ENCODE measurements at places on chromosomes 2 and 18. TPM values are rescaled to one million over a fixed set of nuclear protein-coding genes. Genes with fewer than 3 reads are reported as not detected.

DNA sequence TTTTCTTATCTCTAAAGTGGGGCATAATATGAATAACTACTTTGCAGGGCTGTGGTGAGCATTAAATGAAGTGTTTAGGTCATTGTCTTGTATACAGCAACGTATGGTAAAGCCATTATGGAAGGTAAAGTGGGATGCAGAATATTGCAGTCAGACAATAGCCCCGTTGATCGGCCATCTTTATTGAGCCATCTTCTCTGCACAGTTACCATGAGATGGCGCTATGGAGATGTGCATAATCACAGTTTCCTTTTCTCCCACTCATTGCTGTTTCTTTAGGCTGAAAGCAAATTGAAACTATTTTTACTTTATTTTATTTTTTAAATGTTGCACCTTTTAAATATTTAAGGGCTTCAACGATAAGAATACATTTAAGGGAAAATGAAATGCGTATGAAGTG is 108.9 kb downstream of the THSD7B start:
- DNase-seq: no peak

DNA sequence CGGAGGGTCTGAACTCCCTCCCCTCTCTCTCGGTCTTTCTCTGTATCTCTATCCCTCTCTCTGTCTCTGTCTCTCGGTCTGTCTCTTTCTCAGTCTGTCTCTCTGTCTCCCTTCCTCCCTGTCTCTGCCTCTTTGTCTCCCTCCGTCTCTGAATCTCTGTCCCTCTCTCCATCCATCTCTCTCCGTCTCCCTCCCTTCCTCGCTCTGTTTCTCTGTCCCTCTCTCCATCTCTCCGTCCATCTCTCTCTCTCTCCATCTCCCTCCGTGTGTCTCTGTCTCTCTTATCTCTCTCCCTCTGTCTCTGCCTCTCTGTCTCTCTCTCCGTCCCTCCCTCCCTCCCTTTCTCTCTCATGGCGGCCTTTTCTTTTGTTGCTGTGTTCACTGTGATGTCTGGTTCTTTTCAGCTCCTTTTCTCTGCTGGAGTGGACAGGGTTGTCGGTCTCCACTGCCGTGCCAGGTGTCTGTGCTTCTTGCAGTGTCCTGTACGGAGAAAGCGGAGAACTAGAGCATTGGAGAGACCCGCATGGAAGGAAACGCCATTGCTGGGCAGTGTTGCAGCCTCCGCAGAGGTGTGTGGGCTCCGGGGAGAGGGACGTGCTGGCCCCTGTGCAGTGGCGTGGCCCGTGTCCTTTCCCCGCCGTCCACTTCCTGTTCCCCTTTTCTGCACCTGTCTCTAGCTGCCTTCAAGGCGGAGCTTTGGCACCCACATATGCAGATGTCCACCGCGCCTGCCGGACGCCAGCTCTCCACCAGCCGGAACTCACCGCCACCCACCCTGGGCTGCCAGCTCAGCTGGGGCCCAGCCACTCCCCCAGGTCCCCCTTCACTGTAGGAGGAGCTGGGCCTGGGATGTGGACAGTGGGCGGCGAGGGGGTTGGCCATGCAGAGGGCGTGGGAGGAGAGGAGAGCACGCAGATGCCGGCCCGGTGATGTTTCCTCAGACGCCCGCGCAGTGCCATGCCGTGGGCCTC is 113.1 kb downstream of the NFATC1 start:
- no peak for DNase-seq

- DNase-seq: peak; percentile 44
Observed at GRCh38 chr2:172172513-172173173, 69.9 kb upstream of the DLX2 start.

DNA sequence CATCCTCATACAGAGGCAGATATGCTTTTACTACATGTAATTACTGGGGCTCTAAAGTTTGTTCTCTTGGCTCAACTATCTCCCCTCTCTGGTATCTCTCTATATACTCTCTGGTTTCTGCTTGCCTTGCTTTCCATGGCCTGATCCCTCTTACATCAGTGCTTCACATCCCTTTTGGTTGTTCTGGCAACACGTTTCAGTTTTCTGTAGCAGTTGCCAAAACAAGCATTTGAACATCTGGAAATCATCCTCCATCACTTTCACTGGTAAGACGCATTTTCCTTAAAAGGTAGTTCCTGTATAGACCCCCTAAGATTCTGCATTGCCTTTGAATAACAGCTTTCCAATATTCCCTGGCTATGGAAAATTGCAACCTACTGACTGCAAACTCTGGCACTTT is 25.9 kb downstream of the COL5A2 start:
- DNase-seq: peak; percentile 65

DNA sequence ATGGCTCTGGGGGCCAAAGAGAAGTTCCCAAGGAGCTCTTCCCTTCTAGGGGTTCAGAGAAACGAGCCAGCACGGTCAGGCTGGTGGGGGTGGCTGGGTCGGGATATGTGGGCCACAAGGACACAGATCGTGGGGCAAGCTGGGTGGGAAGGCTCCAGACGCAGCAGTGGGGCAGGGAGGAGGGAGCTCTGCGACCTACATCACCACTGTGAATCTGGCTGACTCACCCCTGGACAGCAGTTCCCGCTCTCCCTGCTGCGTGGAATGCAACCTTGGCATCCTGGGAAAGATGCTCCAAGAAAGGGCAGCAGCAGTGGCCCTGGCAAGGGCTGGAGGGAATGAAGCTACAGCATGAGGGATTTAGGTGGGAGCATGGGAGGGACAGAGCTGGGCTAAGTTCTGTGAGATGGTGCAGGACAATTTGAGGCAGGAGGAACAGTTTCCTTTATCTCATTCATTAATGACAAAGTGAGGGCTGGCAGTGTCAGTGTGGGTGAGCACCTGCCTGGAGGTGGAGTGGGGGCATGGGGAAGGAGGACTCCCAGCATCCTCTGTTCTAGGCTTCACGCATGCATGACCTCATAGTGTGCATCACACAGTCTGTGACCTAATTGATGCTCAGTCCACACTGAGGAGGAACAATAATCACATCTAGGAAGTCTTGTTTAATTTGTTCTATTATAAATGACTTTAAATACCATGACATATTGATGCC is 25.0 kb downstream of the CELF4 start:
- no peak for DNase-seq

DNA sequence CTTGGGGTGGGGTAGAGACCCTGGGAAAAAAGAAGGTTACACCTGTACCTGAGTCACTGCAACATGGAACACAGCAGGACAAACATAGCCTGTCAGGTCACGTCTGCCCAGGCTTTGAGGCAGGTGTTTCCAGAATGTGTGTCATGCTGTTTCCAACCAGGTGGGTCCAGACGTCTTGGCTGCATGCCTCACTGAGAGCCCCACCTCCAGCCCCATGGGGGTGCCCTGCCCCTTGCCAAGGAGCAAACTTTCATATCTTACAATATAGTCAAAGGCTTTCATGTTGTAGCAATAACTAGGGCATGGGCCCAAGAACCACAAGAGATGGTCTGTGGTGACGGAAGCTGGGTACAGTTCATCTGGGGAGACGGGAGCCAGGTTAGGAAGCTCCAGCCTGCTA is 499.7 kb downstream of the BCL11A start:
- no peak for DNase-seq

GRCh38 chr18:46301081-46301480 is 196.9 kb downstream of the HAUS1 start:
- DNase-seq: no peak

DNA sequence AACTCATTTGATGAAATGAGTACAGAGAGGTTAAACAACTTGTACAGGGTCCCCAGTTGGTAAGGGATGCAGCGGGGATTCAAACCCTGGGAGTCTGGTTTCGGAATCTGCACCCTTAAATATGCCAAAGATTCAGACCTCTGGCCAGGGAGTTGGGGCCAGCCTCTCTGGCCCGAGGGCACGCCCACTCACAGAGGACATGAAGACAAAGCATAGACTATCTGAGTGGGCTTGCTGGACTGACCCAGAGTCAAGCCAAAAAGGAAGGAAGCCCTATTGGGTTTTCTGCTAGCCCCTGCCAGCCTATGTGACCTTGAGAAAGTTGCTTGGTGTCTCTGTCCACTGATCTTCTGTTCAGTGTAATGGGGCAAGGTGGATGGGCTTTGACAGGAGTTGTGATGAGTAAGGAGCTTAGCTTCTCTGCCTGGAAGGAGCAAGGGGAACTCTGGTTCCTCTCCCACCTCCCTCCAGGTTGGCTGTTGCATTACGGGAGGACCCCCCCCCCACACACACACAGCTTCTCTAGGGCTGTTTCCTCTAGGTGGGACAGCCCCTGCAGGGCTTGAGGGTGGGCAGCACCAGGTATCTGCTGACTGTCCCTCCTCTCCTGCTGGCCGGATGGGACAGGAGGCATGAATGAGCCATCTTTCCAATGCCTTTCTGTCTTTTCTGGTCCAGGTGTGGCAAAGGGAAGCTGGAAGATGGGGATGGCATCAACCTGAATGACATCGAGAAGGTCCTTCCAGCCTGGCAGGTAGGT is 131.3 kb downstream of the CTIF start:
- DNase-seq: no peak

The TGFA gene
- total RNA-seq: not detected

The DQX1 gene
- not detected for total RNA-seq

The BOLL gene
- not detected for total RNA-seq
